ENCODE measurements at places on chromosomes 11 and 22.

DNA sequence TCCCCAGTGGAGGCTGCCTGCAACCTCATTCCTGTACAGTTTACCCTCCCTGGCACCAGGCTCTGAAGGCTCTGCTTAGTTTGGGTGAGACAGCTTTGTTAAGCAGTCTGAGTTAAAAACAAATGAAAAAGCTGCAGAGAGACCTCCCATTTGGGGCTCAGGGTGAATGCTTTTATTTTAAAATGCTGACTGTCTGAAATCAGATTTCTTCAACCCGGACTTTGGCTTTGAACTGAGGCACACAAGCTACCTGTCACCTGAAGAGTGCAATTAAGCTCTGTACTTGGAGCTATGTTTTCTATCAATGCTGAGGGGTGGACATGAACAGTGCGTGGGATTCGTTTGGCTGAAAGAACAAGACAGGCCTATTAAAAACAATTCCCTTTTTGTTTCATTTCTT, 217.5 kb upstream of the SORL1-AS1 start:
- no peak for DNase-seq

- DNase-seq, result no peak
Observed at GRCh38 chr11:83311701-83312100, 25.5 kb upstream of the CCDC90B start.

GRCh38 chr22:47842119-47842518, 1079.7 kb downstream of the TBC1D22A start:
- DNase-seq, result no peak

GRCh38 chr11:36296884-36297543, 926 bp downstream of the PRR5L start:
- DNase-seq, result no peak

DNA sequence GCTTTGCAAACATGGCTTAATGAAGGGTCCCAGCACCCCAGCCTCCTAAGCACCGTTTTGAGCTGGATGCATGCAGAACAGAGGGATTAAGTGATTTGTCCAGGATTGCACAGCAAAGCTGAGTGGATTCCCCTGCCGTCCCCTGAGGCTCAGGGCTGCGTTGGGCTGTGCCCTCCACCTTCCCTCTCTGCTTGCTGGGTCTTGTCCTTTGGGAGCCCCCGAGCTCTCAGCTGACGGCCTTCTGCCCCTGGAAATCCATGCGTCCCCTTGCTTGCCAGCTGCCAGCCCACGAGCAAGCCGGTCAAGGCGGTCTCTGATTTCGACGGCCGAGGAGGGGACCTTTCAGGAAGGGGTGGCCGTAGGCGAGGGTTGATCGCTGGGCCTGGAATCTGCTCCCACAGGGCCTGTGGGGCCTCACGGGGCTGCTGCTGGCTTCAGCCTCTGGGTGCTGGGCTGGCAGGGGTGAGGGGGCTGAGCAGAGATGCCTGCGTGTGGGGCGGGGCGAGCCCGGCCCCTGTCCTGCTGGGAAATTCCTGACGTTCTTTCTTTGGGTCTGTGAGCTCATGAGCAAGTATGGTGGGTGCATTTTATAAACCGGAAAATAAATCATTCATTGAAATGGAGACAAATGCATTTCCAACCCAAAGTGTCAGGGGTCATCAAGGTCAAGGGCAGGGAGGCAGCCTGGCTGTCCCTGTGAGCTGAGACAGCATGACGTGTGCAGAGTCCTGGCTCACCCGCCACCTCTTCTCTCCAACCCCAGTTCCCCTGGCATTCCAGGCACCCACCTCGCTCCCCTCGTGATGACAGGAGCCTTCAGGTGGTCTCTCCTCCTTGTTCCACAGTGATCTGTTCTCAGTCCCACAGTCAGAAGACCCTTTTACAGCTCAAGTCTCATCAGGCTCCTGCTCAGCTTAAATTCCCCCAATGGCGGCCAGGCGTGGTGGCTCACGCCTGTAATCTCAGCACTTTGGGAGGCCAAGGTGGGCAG, 28.1 kb downstream of the FGF4 start:
- no peak for DNase-seq

DNA sequence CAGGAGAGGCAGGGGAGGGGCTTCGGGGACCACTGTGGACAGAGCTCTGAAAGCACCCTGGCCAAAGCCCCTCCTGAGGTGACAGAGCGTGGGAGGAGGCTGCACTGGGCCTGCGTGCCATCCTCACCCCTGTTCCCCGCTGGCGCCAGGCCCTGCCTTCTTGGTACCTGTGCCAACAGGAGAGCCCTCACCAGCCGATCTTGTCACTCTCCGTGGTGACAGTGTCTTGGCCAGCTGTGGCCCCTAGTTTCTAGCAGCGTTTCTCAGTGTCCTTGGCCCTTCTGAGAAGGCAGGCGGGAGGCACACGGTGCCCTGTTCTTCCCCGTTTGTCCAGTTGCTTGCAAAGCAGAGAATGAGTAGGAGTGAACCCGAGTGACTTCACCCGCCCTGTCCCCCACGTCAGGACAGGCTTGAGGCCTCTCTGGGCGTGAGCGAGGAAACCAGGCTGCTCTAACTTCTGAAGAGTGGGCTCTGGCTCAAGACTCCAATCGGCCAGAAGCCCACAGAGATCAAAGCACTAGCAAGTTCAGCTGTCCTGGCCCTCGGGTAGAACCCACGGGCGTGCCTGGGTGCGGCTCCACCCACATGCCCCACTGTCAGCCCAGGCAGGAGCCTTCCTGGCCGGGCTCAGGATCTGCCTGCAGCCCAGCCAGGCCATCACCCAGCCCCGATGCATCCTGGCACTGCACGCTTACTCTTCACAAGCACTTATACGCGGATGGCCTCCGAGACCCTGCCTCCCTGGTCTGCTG, 60.2 kb upstream of the EMID1 start:
- DNase-seq, result no peak

- no peak for DNase-seq
Observed at GRCh38 chr11:61954851-61955421, 4.8 kb downstream of the BEST1 start.

GRCh38 chr11:84224042-84224441, 937.9 kb upstream of the CCDC90B start:
- no peak for DNase-seq

DNA sequence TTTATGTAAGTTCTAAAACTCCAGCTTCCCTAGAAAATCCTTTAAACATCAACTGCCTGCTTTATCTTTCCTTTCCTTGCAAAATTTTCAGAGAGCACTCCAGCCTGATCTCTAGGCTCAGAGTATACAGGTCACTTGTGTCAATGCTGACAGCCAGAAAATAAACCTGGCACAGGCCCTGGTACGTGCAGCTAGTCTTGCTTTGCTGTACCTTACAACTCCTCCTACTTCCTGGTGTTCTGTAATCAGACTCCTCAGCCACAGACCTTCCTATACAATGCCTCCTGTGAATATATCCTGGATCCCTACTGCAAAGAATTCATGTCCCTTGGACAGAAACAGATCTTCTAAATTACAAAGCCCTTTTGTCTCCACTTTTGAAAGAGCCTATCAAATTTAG, 24.2 kb upstream of the TMEM123 start:
- DNase-seq, result no peak

DNA sequence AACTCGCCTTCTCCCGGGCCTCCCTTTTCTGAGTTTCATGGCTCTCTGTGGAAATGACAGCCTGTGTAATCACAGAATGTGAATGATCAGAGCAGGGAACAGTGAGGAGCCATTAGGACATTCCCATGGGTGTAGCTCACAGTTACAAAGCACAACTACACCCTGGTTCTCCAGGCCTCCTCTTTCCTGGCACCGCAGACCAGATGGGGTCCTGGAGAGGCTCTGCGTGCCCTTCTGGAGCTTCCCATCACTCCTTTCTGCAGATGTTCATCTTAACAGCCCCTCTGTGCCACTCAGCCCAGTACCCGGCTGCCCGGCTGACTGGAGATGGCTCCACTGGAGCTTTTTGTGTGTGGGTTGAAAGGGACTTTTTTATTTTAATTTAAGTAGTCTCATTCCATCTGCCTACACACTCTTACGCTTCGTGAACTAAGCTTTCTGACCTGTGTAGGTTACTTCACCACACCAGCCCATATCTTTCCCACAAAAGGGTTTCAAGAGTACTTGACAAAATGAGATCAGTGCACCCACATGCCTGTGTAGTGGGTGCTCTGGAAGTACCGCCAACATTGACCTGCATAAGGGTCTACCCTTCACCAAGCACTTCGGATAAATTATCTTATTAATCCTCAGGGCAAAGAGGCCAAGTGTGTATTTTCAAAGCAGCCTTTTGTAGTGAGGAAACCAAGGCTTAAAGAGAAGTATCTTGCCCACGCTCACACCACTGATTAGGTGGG, 29.8 kb downstream of the SREBF2 start:
- no peak for DNase-seq

GRCh38 chr11:27699926-27700350, 317 bp downstream of the BDNF start:
- no peak for DNase-seq

GRCh38 chr11:26109658-26110368, 222.1 kb upstream of the ANO3 start:
- DNase-seq, result no peak

Measured in naive thymus-derived CD8-positive, alpha-beta T cell (primary cell).